H1 (cell line): ENCODE measurements at places on chromosomes 7 and 10.
A peak's percentile ranks its signal among the peaks of the same experiment; 100 is the strongest.

DNA sequence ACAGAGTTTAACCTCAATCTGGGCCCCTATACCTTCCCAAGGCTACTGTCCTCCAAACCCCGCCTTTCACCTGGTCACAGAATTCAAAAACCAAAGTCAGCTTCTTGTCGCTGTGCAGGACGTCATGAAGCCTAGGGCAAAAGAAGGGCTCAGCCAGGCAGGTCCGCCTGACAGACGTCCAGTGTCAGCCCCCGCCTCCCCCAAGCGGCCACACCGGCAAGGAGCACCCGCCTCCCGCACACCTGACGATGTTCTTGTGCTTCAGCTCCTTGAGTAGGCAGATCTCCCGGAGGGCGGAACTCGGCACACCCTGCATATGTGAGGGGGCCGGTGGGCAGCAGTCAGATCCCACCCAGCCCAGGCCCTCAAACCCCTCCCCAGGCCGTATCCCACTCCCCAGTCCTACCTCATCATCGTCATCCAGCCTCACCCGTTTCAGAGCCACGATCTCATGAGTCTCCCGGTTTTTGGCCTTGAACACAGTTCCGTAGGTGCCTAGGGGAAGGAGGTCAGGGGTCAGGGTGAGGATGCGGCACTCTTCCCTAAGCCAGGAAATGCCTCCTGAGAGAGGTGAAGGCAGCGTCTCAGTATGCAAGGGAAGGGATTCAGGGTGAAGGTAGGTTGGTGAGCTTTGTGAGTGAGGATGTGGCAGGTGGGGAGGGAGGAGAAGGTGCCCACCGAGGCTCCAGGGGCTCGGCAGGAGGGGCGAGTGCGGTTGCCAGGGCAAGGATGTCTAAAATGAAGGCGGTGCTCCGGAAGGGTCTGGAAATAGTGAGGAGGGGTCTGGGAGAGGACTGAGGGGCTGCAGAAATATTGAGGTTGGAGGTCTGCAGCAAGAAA is 811 bp downstream of the CDK5 start:
- peak overlapping the region; percentile 91 for H3K4me3 ChIP-seq
- DNase-seq, result no peak
- no peak overlapping the region for H3K27ac ChIP-seq

DNA sequence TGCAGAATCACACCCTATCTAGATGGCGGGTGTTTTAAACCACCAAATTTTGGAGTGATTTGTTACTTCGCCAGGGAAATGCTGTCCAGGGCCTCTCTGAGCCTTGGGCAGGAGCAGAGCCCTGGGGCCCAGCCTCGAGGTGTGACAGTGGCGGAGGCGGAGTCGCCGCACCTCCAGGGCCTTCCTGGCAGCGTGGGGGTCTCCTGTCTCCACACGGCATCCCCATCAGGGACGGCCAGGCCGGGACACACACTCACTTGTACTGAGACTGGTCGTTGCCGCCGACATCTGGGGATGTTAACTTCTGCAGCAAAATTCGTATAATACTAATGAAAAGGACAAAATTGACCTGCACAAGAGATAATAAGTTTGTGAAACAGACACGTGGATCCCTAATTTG is 110.7 kb downstream of the VIPR2 start:
- H3K27me3 ChIP-seq, result peaks cover 2% of the 10 kb centered on the region; the same call in 1 of the 2 replicates
- no peak overlapping the region for H3K27ac ChIP-seq
- DNase-seq, result no peak
- no peaks in the 10 kb centered on the region for H3K36me3 ChIP-seq

DNA sequence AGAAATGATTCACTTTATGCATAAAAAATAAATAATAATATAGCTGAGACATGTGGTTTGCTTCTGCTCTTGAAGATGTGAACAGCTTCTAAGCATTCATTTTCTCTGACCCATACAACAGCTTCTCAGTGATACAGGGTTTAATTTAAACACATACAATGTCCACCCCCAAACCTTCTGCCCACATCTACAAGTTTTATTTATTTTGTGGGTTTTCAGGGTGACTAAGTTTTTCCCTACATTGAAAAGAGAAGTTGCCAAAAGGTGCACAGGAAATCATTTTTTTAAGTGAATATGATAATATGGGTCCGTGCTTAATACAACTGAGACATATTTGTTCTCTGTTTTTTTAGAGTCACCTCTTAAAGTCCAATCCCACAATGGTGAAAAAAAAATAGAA is 17.2 kb downstream of the INHBA start:
- H3K27ac ChIP-seq, result no peak overlapping the region
- H3K4me3 ChIP-seq, result no peak overlapping the region
- no peak for DNase-seq
- no peaks in the 10 kb centered on the region for H3K36me3 ChIP-seq
- H3K4me1 ChIP-seq, result no peaks in the 10 kb centered on the region
- no peaks in the 10 kb centered on the region for H3K27me3 ChIP-seq

DNA sequence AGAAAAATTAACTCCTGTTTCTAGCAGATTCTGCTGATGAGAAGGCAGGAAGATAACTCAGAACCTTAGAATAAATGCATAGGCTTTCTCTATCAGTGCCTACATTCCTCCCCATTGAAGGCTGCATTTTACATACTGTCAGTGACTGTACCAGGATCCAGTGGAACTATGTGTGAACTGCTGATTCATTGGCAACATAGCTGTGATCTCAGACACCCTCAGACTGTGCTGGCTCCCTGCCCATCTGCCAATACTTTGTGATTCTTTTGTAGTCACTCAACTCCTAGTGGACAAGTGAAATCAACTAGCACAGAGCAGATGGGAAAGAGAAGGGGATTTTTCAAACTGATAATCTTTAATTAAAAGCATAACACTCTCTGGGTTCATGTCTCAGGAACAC is 375.8 kb downstream of the MDFIC start:
- H3K4me3 ChIP-seq, result no peak overlapping the region
- no peaks in the 10 kb centered on the region for H3K36me3 ChIP-seq
- DNase-seq, result no peak
- peaks cover 1% of the 10 kb centered on the region for H3K27me3 ChIP-seq
- 0 out of 2 replicates have a peak, but pooled peaks cover 2% of the 10 kb centered on the region for H3K4me1 ChIP-seq

GRCh38 chr7:108404509-108405420 is 51.5 kb downstream of the NRCAM start:
- H3K4me3 ChIP-seq, result no peak overlapping the region
- no peaks in the 10 kb centered on the region for H3K36me3 ChIP-seq
- H3K4me1 ChIP-seq, result no peaks in the 10 kb centered on the region
- H3K27ac ChIP-seq, result no peak overlapping the region
